Fibroblast of lung (primary cell): ENCODE measurements at places on chromosomes 16 and 17. TPM values are rescaled to one million over a fixed set of nuclear protein-coding genes. Genes with fewer than 3 reads are reported as not detected.

DNA sequence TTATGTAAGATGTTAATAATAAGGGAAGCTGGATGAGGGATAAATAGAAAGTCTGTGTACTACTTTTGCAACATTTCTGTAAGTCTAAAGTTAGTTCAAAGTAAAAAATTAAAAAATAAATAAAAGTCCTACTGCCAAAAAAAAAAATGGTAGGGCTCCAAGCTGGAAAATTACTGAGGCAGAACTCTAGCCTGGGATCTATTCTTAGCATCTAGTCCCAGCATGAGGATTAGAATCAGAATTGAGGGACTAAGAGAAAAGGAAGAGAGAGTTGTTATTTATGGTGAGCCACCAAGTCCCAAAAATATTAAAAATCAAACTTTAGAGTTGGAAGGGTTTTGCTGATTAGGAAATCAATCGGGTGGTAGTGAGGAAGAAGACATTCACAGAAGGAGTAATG lies 110.3 kb downstream of the CYB561 start:
- H3K36me3 ChIP-seq: peaks cover 1% of the 10 kb centered on the region
- no peak overlapping the region for H3K27ac ChIP-seq
- H3K4me3 ChIP-seq: no peak overlapping the region
- no peaks in the 10 kb centered on the region for H3K27me3 ChIP-seq
- DNase-seq: no peak
- no peaks in the 10 kb centered on the region for H3K4me1 ChIP-seq

DNA sequence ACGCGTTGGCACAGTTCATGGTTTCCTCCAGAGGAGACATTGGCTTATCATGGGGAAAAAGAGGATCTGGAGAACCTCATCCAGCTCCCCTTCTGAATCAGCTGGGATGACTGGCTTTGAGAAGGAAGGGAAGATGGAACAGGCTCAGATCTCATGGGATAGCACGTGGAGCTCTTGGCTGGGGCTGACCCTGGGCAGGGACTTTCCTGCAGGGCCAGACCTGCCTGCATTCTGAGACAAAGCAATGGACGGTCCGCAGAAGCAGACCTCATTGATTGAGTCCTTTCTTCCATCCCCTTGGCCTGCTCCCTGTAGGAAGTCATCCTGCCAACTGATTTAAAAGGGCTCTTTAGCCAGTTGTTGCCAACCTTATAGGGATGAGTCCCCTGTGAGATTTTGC lies 26.2 kb downstream of the PLCD3 start:
- no peak overlapping the region for H3K4me3 ChIP-seq
- peaks cover 42% of the 10 kb centered on the region for H3K36me3 ChIP-seq
- DNase-seq: no peak
- H3K4me1 ChIP-seq: no peaks in the 10 kb centered on the region

DNA sequence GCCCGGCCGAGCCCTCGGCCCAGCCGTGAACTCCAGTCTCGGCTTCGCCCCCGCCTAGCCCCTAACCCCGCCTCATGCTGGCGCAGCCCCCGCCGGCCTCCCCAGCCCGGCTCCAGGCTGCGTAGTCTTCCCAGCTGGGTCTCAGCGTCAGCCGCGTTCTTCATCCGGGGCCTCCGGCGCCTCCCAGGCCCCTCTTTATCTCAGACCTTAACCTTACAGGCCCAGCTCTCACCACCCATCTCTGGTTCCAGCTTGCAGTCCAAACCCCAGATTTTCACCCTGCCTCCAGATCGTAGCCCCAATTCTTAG lies at the start of gene PROCA1:
Gene PROCA1 (minus strand): TSS at position 166 of the 309 bp plus-strand sequence. CDS start 228 bp downstream, outside the sequence.
- H3K36me3 ChIP-seq: peaks cover 27% of the 10 kb centered on the region
- peaks cover 9% of the 10 kb centered on the region for H3K4me1 ChIP-seq
- H3K4me3 ChIP-seq: peak within 1 kb of the TSS; percentile 67
- H3K27ac ChIP-seq: peak within 1 kb of the TSS; percentile 90
- no peaks in the 10 kb centered on the region for H3K27me3 ChIP-seq

- no peaks in the 10 kb centered on the region for H3K4me1 ChIP-seq
- no peak overlapping the region for H3K4me3 ChIP-seq
- no peaks in the 10 kb centered on the region for H3K27me3 ChIP-seq
- H3K36me3 ChIP-seq: peaks cover 4% of the 10 kb centered on the region
- no peak for DNase-seq
- no peak overlapping the region for H3K27ac ChIP-seq
These were observed 8.2 kb downstream of the CENPX start for GRCh38 chr17:82014432-82014831.

Gene TMED6
- total RNA-seq: not detected in 2 replicates

DNA sequence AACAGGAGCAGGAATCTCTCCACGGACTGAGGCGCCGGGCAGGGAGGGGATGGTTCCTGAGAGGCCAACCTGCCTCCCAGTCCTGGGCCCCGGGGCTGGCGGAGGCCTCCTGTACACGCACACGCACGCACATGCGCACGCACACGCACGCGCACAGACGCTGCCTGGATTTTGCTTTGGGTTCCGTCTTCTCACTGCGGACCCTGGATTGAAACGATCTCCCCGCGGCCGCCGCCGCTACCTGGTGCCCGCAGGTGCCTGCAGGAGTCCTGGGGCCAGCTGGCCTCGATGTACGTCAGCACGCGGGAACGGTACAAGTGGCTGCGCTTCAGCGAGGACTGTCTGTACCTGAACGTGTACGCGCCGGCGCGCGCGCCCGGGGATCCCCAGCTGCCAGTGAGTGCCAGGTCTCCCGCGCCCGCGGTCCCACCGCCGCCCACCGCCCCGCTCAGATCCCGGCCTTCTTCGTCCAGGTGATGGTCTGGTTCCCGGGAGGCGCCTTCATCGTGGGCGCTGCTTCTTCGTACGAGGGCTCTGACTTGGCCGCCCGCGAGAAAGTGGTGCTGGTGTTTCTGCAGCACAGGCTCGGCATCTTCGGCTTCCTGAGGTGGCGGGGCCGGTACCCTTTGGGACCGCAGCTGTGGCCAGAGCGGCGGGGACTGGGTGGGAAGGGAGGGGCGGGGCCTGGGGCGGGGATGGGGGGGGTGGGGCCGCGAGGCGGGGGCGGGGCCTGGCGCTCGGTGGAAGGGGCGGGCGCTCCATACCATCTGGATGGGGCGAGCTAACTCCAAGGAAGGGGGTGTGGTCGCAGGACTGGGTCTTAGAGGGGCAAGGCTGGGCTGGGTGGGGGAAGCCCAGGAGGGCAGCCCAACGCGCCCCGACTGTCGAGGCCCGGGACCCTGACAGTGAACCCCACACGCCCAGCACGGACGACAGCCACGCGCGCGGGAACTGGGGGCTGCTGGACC lies 12.3 kb downstream of the CES4A start:
- peaks cover 3% of the 10 kb centered on the region for H3K4me1 ChIP-seq
- H3K36me3 ChIP-seq: no peaks in the 10 kb centered on the region
- peak overlapping the region; percentile 41 for H3K4me3 ChIP-seq
- no peak overlapping the region for H3K27ac ChIP-seq
- peaks cover 3% of the 10 kb centered on the region for H3K27me3 ChIP-seq

DNA sequence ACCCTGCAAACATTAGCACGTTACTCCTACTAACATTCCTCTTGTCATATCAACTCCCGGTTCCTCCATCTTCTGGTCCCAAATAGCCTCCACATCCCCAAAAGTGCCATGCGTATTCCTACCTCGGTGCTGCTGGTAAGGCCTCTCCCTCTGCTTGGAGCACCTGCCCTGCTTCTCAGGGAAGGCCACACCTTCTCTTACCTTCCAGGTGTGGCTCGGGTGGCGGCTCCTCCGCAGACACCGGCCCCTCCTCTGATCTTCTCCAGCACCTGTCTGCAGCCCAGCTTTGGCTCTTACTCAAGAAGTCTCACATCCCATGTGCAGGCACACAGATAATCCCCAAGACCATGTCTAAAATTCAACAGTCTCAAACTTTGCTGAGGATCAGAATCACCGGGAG lies 92.3 kb downstream of the GAS7 start:
- no peak overlapping the region for H3K27ac ChIP-seq
- no peaks in the 10 kb centered on the region for H3K27me3 ChIP-seq
- no peak overlapping the region for H3K4me3 ChIP-seq
- DNase-seq: no peak
- H3K4me1 ChIP-seq: no peaks in the 10 kb centered on the region

GRCh38 chr16:23424292-23424958 lies 28.6 kb downstream of the COG7 start:
- H3K36me3 ChIP-seq: no peaks in the 10 kb centered on the region
- peak; percentile 23 for DNase-seq
- H3K27ac ChIP-seq: peak overlapping the region; percentile 5
- peaks cover 10% of the 10 kb centered on the region for H3K4me1 ChIP-seq
- no peak overlapping the region for H3K4me3 ChIP-seq
- H3K27me3 ChIP-seq: no peaks in the 10 kb centered on the region

- H3K36me3 ChIP-seq: no peaks in the 10 kb centered on the region
- H3K27me3 ChIP-seq: peaks cover 2% of the 10 kb centered on the region
- peak; percentile 66 for DNase-seq
These were observed 7.4 kb upstream of the DHRS7B start for GRCh38 chr17:21119247-21119918.

DNA sequence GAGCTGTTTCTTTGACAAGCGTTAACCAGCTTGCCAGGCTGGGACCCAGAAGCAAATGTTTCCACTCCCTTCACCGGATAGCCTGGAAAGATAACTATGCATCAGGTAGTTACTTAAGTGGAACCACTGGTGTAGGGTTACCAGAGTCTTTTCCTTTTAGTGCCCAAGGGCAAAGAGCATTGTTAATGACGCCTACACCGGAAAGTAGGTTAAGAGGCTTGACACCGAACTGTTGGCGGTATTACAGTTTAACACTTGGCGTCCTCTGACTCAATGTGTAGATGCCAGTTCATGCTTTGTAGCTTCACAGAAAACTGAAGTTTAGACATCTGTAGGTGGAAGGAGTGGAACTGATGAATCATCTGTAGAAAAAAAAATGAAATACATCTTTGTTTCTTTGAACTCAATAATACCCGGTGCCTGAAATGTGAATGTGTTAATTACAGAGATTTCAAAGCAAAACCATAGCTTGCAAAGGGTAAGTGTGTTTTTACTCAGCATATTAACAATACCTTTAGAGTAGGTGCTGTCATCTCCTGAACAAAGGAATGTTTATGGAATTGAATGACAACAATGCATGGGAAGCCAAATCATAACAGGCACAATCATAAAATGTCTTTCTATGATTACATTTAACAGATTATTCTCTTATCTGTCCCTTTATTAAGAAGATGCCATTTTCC lies 426.7 kb upstream of the SALL1 start:
- no peak overlapping the region for H3K4me3 ChIP-seq
- no peak overlapping the region for H3K27ac ChIP-seq
- no peaks in the 10 kb centered on the region for H3K4me1 ChIP-seq
- H3K36me3 ChIP-seq: no peaks in the 10 kb centered on the region
- no peaks in the 10 kb centered on the region for H3K27me3 ChIP-seq

GRCh38 chr17:19286751-19287341 lies 49.7 kb downstream of the EPN2 start:
- H3K27ac ChIP-seq: no peak overlapping the region
- no peak overlapping the region for H3K4me3 ChIP-seq
- DNase-seq: no peak
- H3K27me3 ChIP-seq: no peaks in the 10 kb centered on the region

DNA sequence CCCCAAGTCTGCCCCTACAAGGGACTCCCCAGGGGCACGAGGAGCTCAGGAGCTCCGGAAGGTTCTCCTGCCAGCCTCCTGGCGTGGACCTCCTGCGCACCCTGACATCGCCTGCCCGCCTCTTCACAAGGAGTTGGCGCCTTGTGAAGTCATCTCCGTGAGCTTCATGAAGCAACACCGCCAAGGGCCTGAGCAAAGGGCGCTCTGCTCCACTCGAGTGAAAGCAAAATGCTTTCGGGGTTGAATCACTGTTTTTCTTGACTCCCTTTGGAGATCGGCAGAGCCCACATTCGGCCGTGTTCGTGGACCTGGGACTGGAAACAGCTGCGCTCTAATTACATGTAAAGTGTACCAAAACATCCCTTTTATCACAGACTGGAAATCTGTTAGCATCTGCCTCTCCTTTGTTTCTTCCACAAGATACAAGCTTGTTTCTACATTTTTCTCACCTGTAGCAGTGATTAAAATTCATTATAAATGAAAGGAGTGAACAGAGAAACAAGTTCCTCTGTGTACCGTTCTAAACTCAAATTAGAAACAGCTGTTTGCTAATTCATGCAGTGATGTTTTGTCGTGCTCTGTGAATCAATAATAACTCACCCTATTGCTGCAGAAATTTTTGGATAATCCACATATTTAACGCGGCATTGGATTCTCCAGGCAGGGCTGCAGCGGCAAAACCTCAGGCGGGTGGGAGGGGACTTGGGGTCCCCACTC lies 203.3 kb downstream of the ZNF423 start:
- H3K4me3 ChIP-seq: no peak overlapping the region
- no peak overlapping the region for H3K27ac ChIP-seq
- H3K36me3 ChIP-seq: no peaks in the 10 kb centered on the region
- peak; percentile 54 for DNase-seq
- no peaks in the 10 kb centered on the region for H3K4me1 ChIP-seq

DNA sequence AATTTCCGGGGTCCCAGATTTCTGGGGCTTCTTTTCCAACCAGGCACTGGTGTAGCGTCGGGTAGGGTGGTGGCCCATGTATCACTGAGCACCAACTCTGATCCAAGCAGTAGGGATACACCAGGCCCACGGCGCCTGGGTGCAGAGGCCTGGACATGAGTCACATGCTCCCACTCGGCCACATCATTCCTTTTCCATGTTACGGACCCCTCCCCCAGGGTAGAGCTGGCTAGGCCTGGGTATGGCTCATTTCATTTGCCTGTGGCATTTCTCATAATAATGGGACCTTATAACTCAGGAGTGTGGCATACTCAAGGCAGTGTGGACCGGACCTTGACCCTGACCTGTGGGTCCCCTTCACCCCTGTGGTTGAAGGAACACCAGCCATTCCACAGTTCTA lies 18.0 kb upstream of the NDRG4 start:
- no peaks in the 10 kb centered on the region for H3K4me1 ChIP-seq
- DNase-seq: peak; percentile 43
- no peak overlapping the region for H3K4me3 ChIP-seq
- no peaks in the 10 kb centered on the region for H3K27me3 ChIP-seq
- H3K36me3 ChIP-seq: no peaks in the 10 kb centered on the region
- no peak overlapping the region for H3K27ac ChIP-seq

DNA sequence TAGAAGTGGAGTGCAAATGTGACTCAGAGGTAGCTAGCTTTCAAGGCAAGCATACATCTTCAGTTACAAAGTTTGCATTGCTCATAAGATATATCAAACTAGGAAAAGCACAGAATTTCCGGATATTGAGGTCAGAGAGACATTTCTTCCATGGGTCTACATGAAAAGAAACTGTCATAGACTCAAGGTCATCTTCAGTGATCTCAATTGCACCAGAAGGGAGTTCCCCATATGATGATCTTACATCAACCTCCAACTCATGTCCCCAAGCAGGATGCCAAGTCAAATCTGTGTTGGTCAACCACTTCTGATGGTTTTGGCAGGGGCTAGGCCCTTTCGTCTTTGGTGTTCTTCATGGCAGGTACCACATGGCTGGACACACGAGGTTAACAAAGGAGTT lies 459.9 kb upstream of the MAF start:
- H3K27ac ChIP-seq: no peak overlapping the region
- no peaks in the 10 kb centered on the region for H3K36me3 ChIP-seq
- H3K4me3 ChIP-seq: no peak overlapping the region
- no peaks in the 10 kb centered on the region for H3K27me3 ChIP-seq
- H3K4me1 ChIP-seq: no peaks in the 10 kb centered on the region

Gene GNGT2
- total RNA-seq: not detected in 2 replicates
